ENCODE measurements at places on chromosomes 4 and X.

DNA sequence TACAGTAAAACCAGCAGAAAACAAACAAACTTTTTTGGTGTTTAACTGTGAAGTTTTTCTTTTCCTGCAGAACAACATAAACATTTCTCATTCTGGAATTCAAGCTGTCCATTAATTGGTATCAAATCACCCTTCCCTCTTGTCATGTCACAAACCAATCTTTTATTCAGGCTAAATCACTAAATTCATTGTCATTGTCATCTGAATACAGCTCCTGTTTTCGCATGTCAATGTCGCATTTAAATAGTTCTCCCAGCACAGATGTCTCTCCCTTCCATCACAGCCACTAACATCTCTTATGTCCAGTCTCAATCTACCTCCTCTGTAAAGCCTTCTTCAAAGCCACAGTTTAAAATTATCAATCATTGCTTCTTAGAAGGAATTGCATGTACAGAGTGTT, 192.1 kb upstream of the PCDH10 start:
- no peak for DNase-seq

DNA sequence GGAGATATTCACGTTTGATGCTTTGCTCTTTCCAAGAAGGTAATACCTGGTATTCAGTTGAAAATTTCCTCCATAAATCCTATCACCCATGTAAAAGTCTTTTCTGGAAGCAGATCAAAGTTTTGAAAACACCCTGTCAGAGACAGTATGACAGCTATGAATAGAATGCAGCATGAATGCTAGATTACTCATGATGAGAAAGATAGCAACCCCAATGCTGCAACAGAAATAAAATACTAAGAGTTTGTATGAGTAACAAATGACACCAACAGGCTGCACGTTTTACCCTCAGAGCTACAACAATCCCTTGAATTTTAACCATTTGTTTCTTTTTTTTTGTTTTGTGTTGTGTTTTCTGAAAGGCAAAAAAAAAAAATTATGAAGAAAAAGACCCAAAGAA, 108.6 kb downstream of the ARHGAP6 start:
- DNase-seq, result no peak

DNA sequence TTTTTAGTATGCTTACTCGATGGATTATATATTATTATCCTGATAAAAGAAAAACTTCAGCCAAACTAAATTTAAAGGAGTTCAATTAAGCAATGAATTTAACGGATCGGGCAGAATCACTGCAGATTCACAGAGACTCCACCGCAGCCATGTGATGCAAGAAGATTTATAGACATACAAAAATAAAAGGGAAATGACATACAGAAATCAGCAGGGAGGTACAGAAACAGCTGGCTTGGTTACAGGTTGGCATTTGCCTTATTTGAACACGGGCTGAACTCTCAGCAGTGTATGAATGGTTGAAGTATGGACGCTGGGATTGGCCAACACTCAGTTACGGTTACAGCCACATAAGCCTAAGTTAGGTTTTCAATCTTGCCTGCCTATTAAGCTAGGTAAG, 35.4 kb upstream of the DHRSX start:
- DNase-seq, result no peak

DNA sequence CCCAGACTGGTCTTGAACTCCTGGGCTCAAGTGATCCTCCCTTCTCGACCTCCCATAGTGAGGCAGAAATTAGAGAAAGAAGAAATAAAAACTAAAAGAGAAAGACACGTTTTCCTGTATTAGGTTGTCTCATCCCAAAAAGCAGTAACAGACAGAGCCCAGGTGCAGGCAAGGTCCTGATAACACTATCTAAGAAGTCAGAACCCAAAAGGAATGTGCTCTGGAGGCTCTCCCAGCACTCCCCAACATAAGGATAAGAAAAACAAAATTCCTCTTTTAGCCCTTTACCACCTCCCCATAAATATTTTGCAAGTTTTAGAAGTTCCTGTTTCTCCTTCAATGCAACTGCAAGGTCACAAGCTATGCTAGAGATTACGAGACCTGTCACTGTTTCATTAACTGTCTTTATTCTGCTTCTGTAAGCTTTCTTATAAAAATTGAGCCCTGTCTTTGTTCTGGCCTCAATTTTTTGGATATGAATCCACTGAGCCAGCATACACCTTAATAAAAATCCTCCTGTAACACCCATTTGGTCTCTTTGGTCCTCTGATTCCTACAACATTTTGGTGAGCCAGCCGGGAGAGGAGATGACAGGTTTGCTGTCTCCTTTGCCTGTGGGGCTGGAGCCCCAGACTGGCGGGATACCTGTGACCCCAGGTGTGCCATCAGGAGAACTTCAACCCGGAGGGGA, 25.9 kb downstream of the LIAS start:
- no peak for DNase-seq

GRCh38 chr4:185278716-185279115, 69.3 kb downstream of the SNX25 start:
- no peak for DNase-seq

GRCh38 chrX:39152106-39152649, 350.9 kb downstream of the MID1IP1 start:
- DNase-seq, result no peak

GRCh38 chrX:102715967-102716366, 3.7 kb downstream of the GPRASP2 start:
- DNase-seq, result no peak

- no peak for DNase-seq
These were observed 13.2 kb upstream of the SYTL5 start for GRCh38 chrX:37993176-37993575.

DNA sequence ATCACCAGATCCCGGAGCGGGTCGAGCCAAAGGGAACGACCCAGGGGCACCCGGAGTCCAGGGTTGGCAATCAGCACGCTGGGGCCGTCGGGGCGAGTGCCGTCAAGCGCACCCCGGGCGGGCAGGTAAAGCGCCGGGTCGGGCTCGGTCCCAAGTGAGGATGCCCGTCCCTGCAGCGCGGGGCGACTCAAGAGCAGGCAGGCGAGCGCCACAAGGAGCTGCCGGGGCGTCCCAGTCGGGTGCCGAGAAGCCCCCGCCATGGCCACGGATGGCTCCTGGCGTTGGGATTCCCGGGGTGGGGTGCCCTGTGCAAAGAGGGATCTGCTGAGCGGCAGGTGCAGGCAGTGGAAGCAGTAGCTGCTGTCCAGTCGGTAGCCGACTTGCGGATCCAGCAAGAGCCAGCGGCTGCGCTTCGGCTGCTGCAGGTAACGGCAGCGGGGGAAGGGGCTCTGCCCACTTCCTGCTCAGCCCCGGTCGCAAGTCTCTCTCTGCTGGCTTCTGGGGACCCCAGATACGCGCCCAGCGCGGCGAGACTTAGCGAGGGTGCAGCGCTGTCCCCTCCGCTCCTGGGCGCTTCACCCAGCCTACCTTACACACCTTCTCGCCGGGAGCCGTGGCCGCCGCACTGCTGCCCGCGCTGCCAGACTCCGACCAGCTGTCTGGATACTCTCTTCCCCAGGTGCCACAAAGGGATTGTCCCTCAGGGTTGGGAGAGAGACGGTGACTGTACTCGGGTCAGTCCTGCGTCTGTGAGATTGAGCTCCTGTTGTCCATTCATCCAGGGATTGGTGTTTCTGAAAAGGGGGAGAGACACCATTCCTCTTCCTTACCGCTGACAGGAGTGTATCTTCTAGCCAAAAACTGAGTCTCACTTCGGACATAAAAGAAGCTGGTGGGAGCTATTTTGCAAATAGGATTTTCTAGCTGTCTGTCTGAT, at the start of gene FREM3:
FREM3 (minus strand) TSS at position 260 of the 937 bp plus-strand sequence; CDS start at position 260, 0 bp downstream.
- no peak for DNase-seq

GRCh38 chr4:84966382-84967242, at the start of gene WDFY3:
Gene WDFY3 (minus strand): TSS chr4:84966690. CDS start chr4:84860591, 106,099 bp downstream.
- DNase-seq, result peak; percentile 77

DNA sequence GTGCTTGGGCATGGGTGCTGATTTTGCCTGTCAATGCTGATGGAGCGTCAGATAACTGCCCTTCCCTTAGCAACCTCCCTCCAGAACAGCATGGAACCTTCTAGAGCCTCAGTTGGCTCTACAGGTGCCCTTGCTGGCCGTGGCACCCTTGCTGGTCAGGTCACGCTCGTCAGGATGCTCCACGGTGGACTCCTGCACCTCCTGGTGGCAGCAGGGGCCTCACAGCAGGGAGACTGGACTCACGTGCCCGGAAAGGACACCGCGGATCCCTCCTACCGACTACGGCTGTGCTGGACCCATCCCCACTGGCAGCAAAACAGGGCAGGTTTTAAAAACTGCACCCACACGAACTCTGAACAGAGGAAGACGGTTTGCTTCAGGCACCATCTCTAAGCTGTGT, 82.1 kb upstream of the AFAP1 start:
- no peak for DNase-seq

DNA sequence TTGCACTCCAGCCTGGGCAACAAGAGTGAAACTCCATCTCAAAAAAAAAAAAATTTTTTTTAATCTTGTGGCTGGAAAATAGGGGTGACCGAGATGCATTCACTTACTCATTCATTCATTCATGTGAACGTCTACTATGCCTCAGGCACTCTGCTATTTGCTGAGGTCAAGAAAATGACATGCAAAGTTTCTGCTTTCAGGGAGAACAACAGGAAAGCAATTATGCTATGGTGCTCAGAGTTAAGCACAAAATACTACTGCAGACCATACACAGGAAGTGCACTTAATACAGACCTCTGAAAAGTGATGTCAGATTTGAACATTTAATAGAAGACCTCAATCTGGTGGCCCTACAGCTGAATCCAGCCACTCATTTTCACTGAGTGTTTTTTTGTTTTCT, 59.6 kb upstream of the DUSP21 start:
- no peak for DNase-seq

DNA sequence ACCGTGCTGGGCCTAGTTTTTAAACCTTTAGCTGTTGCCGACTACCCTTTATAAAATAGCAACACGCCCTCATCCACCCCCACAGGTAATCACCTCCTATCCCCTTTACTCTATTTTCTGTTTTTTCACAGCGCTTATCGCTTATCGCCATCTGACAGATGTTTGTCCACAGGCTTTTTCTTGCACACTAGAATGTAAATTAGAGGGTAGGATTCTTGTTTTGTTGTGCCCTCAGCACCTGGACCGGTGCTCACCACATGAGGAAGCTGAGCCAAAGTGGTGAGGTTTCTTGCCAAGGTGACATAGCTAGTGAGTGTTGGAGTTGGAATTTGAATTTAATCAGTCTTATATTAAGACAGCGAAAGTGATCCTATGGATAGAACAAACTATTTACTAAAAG, 2.9 kb upstream of the RBBP7 start:
- DNase-seq, result no peak

- no peak for DNase-seq
These were observed 58.2 kb upstream of the C4orf50 start for GRCh38 chr4:6076391-6076790.

GRCh38 chrX:15567886-15568616, 32.7 kb downstream of the ACE2 start:
- no peak for DNase-seq

GRCh38 chr4:37008199-37008598, 236.3 kb upstream of the NWD2 start:
- peak; percentile 32 for DNase-seq

GRCh38 chr4:47675806-47676205, 162.1 kb downstream of the CORIN start:
- no peak for DNase-seq

DNA sequence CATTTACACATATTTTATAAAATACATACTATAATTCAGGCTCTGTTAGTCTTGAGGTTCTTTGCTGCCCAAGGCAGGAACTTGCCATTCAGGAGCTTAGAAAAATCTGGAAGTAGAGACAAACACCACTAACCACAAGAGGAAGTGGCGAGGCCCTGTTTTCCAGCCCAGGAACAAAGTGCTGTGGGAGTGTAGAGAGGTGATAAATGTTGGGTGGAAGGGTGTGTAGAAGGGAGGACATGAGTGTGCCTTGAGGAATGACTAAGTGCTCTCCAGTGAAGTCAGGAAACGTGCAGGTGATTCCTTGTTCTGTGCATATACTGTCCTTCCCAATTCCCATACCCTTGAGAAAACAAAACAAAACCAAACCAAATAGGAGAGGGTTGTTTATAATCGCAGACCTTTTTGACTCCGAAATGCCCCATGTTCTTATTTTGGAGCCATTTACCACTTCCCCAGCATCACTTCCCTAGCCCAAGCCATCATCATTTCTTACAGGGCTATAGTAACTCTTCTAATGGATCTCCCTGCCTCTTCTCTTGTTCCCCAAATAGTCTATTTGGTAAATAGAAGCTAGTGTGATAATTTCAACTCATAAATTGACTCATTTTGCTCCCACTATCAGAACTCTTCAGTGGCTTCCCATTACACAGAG, 83.2 kb downstream of the GPAT3 start:
- DNase-seq, result no peak

DNA sequence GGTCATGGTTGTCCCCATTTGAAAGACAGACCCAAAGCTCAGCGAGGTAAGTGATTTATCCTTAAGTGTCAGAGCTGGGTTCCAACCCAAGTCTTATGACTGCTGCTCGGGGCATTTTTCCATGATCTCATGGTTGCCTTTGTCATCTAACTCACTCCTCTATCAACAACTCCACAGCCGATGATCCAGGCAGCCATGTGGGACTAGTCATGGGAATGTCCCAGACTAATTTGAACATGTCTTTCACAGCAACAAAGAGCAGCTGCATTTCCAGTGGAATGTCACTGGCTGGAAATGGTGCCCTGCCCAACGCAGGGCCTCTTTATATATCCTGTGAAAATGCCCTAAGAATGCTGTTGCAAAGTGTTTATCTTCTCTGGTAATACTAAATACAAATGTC, 284.8 kb upstream of the PPARGC1A start:
- DNase-seq, result peak; percentile 26

DNA sequence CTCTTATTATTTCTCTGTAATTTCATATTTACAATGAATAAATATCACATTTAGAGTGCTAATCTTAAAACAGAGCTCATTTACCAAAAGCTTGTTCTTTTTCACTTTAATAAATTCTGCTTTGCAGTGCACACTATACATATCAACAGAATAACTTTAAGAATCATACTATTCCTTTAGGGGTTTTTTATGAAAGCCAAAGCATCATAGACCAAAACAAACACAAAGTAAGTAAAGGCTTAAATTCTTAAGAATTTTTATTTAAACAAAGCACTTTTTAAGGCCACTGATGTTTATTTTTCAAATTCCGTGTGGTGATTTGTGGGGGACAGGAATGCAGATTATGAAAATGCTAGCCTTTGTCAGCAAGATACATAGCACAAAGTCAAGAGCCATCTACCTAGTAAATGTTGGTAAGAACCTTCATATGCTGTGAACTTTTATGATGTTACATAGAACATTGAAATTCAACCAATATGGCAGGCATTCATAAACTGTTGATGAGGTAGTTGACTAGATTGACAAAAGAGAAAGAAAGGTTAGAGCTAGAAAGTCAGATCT, 17.8 kb downstream of the TIGD2 start:
- no peak for DNase-seq
